ENCODE measurements at places on chromosomes 13 and 19. TPM values are rescaled to one million over a fixed set of nuclear protein-coding genes. Genes with fewer than 3 reads are reported as not detected.

Gene KL
- 1.5 TPM for total RNA-seq

Gene ZNF709
- total RNA-seq: 5.1 TPM

Gene ZSCAN1
- 1.4 TPM for total RNA-seq

Gene PSG2
- total RNA-seq: not detected

Gene STAP2
- total RNA-seq: 3.0 TPM

Gene OR7C1
- total RNA-seq: not detected

Gene GRIN2D
- total RNA-seq: 11.4 TPM

Gene BRME1
- total RNA-seq: 4.0 TPM

Gene GSX1
- not detected for total RNA-seq

Gene NANOS2
- total RNA-seq: not detected

Gene MAP4K1
- 1.5 TPM for total RNA-seq

Gene TNFSF9
- 10.0 TPM for total RNA-seq

Measured in A673 (cell line).